ENCODE measurements at places on chromosomes 7 and 10.

DNA sequence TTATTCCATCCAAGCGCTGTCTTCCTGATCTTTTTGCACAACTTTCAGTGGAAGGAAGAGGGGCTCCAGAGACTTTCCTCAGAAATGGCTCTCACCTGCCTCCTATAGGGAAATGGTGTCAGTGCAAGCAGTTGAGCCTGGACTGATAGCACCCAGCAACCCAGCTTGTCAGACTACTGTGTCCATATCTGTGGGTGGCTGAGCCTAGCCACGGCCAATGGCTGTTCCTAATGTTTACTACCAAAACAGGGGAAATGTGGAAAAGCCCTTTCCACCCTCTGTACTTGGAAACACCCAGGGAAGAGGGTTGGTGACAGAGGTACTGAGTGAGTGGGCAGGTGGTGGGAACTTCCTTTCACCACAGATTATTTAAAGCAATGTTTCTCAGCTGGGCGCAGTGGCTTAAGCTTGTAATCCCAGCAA, 4.3 kb upstream of the YKT6 start:
- DNase-seq, result peak; percentile 58

DNA sequence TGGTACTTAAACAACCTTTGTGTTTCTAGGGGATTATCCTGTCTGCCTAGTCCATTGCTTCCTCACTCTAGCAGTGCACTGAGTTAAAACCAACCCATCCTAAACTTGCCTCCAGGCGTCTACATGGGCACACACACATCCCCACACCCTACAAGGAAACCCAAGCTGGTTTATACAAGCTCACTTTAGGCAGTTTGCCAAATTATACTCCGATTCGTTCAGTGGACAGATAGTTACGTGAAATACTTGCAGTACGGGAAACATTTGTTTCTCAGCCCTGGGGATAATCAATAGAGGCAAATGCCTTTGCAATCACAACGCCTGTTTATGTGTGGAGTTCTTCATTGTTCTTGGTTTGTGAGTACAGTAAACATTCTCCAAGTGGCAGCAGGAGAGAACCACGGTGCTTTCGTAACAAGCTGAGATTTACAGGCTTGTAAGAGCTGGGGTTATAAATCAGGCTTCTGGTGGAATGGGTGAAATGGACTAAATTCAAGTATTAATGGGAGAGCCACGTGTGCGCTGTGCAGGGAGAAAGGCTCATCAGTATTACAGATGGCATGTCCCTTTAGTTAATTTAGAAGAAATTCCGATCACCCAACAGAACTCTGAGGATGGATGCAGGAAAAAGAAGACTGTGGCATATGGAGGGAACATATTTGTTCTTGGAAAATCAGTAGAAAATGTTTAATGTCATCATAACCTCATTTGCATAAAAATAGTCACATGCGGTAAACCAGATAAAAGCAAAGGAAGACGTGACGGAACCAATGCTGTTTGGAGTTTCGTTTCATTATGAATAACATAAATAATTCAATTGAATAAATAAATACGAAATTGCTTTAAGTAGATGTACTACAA, 217.1 kb downstream of the GALNT17 start:
- DNase-seq, result no peak

DNA sequence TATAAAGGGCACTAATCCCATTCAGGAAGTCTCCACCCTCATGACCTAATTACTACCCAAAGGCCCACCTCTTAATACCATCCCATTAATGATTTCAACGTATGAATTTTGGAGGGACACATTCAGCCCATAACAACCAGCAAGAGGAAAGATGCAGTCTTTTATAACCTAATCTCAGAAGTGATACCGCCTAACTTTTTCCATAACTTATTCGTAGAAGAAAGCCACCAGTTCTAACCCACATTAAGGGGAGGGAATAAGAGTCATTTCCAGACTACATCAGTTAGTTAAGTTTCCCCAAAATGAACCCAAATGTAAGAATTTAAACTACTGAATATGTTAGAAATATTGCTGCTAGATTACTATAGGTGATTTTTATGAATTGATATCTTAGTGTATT, 32.1 kb upstream of the LHFPL3 start:
- no peak for DNase-seq

DNA sequence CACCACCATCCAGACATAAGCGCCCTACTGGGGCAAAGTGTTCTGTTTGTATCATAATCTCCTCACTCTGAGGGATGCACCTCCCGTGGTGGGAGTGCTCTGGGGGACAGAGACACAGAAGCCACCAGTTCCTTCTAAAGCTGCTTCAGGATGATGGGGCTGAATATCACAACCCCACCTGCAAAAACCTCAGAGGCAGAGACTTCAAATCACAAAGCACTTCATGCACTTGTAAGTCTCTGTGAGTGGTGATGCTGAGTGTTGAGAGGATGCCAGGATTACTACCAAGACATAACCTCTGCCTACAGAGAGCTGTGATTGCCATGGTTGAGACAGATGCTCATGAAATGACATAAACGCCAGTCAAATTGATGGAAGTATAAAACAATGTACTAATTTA, 255.5 kb downstream of the CALN1 start:
- DNase-seq, result no peak

- no peak for DNase-seq
Observed at GRCh38 chr10:84551437-84552120, 223.2 kb downstream of the CCSER2 start.
